ENCODE measurements at places on chromosomes 16 and 17.

DNA sequence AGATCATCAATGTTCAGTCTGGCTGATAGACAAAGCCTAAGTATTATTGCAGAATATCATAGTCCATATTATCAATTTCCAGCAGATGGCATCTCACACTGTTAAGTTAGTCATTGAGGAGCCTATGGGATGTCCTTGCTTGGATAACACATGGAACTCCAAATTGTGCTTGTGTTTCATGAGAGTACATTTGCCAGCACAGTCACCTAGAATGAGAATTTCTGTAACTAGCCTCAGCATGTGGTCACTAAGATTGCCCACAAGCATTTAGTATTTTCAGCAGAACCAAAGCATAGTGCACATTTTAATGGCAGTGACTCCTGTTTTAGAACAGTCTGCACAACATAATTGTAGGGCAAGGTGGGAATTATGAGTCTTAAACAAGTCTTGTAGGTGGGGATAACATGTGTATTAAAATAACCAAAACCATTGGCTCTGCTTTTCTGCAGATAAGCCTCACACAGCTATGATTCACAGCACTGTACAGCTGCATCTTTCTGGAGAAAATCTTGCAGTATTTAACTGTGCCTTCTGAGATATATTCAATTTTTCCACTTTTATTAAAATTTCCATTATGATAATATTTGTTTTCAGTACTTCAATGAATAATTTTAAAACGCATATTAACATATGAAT lies 882.8 kb upstream of the SOX9 start:
- DNase-seq, result no peak

DNA sequence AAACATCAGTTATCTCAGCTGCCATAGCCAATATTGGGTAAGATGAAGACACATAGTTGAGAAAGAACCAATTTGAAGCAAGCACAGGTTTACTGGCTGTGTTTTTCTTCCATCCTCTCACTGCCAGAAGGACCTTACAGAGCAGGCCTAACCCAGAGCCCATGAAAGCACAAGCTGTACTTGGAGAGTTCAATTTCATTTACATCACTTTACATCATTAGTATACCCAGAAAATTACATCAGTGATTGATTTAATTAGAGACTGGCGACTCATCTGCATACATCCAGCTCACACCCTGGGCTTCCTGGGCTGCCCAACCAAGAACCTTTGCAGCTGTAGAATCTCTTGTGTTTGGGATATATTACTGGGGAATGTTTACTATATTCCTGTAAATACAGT lies 23.7 kb downstream of the LRRC36 start:
- no peak for DNase-seq

DNA sequence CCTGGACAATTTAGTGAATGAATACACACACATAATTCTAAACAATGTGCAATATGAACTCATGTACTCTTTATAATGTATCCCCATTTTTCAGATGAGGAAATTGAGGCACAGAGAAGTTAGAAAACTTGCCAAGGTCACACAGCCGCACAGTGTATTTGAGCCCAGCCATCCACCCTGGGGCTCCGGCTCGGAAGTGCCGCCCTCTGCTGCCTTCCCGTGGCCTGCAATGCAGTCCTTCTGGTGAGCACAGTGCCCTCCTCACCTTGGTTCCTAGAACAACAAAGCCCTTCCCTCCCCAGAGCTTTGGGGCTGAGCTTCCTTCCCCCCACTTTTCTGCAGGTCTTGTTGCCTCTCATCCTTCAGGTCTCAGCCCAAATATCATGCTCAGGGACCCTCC lies 63.7 kb downstream of the C16orf78 start:
- DNase-seq, result no peak

DNA sequence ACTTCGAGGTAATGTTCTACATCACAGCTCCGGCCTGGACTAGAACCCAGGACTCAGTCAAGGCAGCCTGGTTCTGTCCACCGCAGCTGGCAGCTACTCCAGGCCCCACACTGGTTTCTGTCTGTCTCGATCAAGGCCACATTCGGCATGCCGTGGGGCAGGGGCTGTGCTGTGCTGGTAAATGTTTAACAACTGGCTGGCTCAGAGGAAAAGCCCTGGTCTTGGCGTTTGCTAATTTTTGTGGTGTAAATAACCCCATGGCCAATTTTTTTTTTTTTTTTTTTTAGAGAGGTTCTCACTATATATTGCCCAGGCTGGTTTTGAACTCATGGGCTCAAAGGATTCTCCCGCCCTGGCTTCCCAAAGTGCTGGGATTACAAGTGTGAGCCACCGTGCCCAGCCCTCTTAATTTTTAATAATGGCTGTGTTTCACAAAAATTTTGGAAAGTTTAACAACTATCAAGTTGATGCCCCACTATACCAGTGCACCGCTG lies 328 bp upstream of the DRC7 start:
- DNase-seq, result no peak

DNA sequence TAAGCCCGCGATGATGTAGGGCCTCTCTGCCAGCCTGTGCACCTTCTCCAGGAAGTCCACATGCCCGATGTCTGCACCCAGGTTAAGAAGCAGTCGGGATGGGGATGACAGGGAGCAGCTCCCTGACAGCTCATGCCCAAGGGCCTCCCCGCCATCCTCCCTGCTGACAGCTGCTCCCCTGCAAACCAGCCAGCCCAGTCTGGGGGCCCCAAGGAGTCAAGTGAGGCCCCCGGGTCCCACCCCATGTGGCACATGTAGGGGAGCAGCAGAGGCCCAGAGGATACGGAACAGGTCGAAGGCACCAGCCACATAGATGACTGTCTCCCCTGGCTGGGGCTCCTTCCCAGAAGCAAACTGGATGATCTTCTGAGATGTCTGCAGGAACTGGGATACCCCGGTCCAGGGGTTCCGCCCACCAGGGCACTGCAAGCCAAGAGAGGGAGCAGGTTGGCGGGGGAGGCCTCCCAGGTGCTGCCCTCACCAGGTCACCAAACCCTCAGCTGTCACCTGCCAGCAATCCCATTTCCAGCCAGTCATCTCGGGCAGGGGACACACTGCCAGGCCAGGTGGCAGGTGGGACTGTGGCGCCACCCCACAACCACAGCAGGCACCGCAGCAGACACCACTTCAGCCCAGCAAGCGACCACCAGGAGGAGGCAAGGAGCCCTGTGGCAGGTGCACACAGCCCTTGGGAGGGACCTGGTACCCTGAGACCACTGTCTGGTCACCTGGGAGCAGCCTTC lies 4.6 kb downstream of the PCYT2 start:
- no peak for DNase-seq

GRCh38 chr17:36777118-36777517 lies 160.2 kb upstream of the LHX1 start:
- DNase-seq, result no peak

DNA sequence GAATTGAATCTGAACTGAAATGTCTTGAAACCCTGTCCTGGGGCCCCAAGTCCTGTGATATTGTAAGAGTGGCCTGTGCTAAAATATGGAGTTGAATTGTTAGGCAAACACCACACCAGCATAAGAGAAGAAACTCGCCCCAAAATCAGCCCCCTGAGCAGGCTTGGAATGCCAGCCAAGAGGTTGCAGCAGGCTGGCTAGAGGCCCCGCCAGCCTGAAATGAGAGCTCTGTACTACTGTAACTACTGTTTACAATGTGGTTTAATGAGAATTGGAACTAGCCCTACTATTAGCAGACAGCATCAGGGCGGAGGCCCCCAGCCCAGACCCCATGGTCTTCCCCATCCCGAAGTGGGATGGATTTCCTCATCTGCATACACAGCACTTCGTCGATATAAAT lies 23.7 kb downstream of the FBXO39 start:
- no peak for DNase-seq

DNA sequence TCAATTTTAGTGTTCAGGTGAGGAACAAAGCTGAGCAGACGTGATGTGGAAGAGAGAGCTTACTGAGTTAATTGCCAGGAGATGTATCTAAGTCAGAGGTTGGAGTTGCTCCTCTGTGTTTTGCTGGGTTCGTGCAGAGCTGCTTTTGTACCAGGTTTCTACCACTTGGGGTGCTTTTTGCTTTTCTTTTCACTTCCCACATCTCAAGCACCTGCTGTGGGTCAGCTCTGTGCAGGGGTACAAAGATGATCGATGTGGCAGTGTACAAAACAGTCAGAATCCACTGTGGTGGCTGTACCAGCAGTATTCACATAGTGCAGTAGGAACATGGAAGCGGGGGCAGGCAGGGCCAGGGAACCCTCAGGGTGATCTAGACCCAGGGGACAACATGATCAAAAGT lies 14.8 kb downstream of the UNK start:
- DNase-seq, result no peak

DNA sequence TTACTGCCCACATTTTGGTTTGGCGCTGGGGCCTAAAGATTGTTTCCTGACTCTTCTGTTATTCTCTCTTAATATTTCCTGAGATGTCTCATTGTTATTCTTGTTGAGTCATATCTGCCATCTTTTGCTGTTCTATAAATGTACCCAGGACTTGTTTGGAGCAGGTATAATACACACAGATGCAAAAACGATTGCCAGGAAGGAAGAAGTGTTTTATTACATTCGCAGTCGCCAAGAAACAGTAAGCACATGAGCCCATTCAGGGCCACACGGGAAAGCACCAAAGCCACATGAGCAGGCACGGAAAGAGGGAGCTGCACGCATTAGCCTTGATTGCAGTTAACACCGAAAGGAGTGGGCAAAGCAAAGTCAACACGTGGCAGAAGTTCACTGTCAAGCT lies 70.2 kb downstream of the ARHGAP44 start:
- DNase-seq, result no peak

DNA sequence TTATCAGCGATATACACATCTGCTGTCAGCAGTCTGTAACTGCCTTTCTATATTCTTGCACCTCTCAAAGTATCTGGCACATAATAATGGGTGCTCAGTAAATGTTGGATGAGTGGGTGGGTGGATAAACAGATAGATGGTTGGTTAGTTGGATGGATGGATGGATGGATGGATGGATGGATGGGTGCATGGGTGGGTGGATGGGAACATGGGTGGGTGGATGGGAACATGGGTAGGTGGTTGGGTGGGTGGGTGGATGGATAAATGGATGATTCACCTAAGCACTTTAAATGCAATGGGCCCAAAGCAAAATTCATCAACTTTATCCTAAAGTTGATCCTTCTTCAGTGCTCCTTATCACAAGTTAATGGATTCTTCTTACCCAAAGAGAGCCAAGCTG lies 48.6 kb downstream of the HELZ start:
- DNase-seq, result no peak

- DNase-seq, result no peak
Observed at GRCh38 chr17:38911081-38911730, 14.2 kb upstream of the LASP1NB start.

DNA sequence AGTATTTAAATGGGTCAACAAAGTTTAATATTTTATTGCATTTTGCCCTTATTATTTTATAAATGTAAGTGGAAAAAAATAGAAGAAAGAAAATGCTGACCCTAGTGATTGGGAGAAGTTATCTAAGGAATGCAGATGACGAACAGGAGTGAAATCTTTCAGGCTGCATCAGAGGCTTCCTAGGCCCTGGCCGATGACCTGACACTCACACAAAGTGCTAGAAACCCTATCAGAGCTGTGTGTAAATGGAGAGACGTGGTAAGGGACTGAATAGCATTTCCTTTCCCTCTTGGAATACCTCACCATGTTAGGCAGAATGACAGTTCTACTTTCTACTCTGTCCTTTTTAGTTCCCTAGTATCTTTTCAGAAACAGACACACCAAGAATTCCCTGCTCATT lies 44.9 kb upstream of the CNEP1R1 start:
- no peak for DNase-seq

DNA sequence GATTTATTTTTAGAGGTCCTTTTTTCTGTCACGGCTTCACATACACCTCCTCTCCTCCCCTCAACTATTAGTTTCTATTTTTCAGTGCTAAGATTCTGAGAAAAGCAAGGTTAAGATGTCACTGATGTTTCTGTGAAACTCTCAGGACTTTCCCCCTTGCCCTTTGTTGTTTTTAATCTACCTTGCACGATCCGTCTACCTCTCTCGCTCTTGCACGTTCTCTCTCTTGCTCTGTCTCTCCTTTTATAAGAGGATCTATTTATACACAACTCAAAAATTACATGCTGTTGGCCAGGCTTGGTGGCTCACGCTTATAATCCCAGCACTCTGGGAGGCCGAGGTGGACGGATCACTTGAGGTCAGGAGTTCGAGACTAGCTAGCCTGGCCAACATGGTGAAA lies 43.6 kb downstream of the RPA1 start:
- DNase-seq, result no peak

All from stimulated activated CD8-positive, alpha-beta memory T cell treated with anti-CD3 and anti-CD28 coated beads, Interleukin-7, amount 100 ng/mL, for 1 hour (primary cell).